Common myeloid progenitor, CD34-positive (primary cell): ENCODE measurements at places on chromosomes 2 and 18.

GRCh38 chr2:124530203-124530602 is 505.1 kb downstream of the CNTNAP5 start:
- peak; percentile 25 for DNase-seq

DNA sequence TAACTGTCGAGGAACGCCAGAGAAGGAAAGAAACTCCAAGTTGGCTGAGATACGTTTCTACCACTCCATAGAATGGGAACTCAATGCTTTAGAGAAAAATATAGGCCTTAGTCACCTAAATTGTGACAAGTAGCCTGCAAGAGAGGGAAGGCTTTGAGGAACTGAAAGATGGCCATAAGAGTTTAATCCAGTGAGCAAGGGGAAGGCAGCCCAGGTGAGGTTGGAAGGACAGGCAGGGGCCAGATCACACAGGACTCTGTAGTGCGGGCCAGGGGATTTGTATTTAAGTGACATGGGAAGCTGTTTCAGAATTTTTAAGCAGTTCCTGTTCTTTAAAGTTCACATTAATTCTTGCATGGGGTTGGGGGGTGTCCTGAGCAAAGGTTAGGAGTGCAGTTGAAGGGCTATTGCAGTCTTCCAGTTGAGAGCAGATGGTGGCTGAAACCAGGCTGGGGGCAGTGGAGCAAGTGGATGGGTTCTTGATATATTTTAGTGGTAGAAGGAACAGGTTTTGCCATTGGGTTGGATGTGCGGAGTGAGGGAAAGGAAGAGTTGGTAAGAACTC is 138.9 kb upstream of the PELI1 start:
- no peak for DNase-seq

DNA sequence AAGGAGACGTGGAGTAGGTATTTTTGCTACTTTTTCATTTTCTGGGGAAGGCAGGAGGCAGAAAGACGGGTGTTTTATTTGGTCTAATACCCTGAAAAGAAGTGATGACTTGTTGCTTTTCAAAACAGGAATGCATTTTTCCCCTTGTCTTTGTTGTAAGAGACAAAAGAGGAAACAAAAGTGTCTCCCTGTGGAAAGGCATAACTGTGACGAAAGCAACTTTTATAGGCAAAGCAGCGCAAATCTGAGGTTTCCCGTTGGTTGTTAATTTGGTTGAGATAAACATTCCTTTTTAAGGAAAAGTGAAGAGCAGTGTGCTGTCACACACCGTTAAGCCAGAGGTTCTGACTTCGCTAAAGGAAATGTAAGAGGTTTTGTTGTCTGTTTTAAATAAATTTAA is 3.4 kb downstream of the FZD7 start:
- no peak for DNase-seq

- no peak for DNase-seq
Observed at GRCh38 chr18:5993938-5994337, 98.6 kb upstream of the TMEM200C start.

- no peak for DNase-seq
Observed at GRCh38 chr2:86022661-86023365, 82.9 kb downstream of the POLR1A start.

DNA sequence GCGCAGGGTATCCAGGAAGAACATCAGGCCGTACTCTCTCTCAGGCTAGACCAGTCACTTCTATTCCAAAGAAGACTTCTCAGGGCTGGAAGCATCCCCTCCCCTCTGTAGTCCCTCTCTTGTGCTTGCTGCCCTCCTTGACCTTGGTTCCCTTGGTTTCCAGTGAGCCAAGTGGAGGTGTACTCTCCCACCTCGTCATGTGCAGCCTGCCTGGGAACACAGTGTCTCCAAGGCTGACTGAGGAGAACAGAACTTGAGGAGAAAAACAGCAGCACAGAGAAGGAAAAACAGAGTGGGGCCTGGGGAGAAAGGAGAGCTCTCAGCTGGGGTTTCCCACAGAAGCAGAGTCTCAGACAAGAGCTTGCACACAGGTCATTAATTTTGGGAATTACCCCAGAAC is 52.7 kb downstream of the HAUS1 start:
- DNase-seq: no peak

DNA sequence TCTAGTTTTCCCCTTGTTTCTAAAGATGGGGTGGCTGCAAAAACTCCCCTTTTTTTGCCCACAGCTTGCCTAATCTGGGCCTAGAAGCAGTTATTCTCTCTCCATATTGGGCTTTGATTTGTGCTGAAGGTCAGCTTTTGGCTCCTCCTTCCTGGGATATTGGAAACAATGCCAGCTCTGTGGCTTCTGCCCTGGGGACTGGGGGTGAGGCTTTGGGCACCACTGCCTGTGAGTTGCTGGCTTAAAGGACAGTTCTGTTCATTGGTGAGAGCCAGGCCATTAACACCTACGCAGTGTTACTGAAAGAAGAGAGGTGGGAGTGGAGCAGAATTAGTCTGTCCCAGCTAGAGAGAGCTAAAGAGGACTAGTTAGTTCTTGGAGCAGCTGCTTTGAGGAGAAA is 4.3 kb downstream of the UBXN2A start:
- DNase-seq: no peak

DNA sequence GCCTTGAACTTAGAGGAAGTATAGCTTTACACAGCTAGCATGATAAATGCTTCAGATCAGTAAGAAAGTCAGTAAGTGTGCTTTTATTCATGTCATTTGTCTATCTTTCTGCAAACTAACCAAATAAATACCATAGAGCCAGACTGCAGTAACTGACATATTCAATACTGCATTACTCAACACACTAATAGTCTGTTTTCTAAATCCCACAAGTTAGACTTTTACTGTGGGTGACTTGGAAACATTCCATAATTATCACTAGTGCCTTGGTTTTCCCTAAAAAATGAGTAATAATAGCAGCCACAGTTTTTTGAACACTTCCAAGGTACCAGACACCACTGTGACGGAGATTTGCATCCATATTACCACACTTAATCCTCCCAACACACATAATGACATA is 33.0 kb downstream of the ACVR1 start:
- no peak for DNase-seq

GRCh38 chr2:7048762-7049294 is 131.6 kb downstream of the RNF144A start:
- no peak for DNase-seq

DNA sequence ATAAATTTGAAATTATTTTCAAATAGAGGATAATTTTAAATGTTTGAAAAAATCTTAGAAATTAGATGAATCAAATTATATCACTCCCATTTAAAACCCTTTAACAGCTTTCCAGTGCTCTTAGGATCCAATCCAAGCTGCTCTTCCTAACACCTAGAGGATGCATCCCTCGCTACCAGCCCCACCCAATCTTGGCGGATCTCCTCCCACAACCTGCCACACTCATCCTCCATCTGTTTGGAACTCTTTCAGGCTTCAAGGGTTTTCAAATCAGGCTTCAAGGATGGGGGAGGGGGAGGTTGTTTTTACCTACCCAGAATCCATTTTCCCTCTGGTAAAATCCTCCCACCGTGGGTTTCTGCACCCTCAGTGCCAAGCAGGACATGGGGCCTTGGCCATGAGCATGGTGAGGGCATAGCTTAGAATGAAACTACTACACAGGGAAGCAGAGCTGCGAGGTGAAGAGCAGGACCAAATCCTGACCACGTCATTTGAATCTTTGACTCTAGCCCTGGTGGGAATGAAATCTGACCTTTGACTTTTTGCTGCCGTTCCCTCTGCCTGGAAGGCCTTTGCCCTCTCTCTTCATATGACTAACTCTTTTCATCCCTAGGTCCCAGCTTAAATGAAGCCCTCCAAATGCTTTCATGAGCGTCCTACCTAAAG is 113.0 kb upstream of the MAPRE2 start:
- DNase-seq: no peak

GRCh38 chr18:37649930-37650329 is 84.3 kb upstream of the CELF4 start:
- DNase-seq: no peak

DNA sequence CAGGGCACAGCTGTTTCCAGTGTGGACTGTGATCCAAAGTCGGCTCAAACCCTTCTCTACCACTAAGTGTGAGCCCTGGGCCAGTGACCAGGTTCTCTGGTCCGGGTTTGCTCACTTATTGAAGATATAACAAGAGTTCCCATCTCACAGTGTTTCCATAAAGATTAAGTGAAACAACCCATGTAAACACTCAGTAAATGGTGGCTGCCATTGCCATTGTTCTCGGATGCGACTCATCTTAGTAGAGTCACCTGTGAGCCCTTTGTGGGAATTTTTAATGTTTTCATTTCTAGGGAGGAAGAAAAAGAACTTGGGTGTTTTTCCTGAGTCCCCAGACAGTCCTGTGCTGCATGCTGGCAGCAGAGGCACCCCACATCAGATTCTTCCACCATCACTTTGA is 53.4 kb downstream of the TPGS2 start:
- no peak for DNase-seq

GRCh38 chr2:177885828-177886466 is 186.6 kb downstream of the PDE11A start:
- no peak for DNase-seq
